ENCODE measurements at places on chromosomes 2 and 18.

- no peak for DNase-seq
Observed at GRCh38 chr2:163665051-163665450, 70.8 kb downstream of the FIGN start.

DNA sequence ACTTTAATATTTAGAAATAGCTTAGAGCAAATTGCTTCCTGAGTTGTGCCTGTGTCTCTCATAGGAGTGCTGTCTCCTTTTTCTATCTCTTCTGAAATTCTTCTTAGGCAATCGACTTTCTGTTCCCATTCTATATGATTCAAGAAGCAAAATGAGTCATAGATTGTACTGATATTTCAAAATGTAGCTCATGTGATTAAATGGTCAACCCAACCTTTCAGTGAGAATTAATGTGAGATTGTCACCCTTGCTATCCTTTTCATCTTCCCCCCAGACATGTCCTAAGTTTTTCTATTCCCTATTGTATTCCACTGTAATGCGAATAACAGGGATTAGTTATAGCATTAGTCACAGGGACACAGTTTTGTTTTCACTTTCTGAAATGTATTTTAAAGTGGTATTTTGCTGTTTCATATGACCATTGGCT lies 413.6 kb downstream of the THSD7B start:
- DNase-seq, result no peak

DNA sequence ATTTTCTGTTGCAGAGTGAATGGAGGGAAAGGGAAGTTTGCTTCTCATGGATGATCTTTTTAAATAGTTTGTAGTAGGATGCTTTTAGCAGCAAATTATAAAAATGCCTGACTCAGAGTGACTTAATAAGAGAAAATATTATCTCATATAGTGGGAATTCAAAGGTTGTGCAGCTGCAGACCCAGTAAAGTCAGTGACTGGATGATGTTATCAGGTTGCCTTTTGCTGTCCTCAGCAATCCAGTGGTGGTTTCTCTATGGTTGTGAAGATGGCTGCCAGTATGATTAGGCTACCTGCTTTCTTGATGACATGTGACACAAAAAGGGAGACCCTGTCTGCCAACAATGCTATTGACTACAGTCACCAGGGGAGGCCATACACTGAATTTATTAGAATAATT lies 184.8 kb downstream of the DIS3L2 start:
- DNase-seq, result no peak

DNA sequence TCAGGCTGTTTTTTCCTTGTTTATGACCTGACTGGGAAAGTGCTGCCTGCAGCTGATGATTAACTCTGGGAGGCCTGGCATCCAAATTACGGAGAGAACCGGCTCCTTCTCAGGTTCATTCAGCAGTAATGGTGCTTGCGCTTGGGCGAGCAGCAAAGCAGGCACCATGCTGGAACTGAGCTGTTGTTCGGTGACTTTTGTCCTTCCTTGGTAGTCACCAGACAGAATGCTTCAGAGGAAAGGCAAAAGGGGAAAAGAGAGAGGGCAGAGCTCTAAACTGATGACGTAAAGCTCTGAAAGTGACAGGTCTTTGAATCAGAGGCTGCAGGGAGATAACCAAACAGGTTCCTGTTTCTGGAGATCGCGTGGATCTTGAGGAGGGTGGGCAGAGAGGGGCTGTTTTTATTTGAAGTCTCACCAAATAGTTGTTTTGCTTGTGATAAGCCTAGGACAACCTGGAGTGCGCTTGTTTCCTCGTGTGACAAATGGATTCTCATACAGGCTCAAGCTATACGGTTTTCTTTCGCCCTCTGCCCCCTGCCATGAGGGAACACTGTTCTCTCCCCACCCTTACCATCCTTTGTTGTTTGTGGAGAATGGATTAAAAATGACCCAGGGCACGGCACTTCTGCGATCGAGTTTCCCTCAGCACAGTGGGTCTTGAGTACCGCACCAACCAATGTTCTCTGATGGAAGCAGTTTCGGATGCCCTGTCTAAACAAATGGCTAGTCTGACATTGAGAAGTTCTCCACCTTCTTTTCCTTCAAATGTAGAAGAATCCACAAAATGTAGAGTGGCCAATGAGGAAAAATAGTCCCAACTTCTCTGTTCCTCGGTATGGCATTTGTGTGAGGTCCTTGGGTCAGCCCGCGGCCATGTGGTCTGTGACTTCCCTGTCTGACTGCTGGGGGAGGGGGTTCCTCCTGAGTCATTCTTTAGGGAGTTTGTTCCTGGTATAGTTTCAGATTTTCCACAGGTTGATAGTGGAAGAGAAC lies 1.3 kb downstream of the RASGRP3 start:
- peak; percentile 14 for DNase-seq

GRCh38 chr2:3113122-3113521 lies 264.5 kb downstream of the EIPR1 start:
- no peak for DNase-seq

GRCh38 chr2:173881461-173881860 lies 83.7 kb downstream of the SP3 start:
- DNase-seq, result no peak

DNA sequence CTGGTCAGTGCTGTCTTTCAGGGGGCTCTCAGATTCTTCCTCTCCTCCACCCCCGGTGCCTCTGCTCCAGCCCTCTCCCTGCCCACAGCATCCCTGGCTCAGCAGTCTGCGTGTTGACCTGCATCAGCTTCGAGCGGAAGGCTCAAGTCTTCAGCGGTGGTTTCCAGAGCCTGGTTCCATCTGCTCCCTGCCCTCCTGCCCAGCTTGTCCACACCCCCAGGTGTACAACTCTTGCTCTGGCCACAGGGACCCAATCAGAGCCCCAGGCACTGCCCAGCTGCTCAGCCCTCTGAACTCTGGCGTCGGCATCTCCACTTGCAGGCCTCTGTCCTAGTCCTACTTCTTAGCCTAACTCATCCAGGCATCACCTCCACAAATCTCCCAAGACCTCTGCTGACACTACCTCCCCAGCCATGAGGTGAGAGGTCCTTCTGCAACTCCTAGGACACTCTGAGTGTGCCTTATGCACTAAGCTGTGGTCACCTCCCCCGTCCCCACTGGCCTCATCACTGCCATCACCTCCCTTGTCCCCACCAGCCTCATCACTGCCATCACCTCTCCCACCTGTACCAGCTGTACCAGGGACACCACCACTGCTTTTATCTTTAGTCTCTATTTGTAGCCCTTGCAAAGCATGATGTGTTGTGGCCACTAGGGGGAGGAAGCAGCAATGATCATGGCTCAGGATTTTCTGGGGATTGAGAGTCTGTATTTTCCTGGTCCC lies 60.9 kb downstream of the EDAR start:
- peak; percentile 5 for DNase-seq

GRCh38 chr2:181253438-181253837 lies 203.7 kb upstream of the ITGA4 start:
- no peak for DNase-seq

GRCh38 chr2:214029190-214029589 lies 381.7 kb upstream of the VWC2L start:
- no peak for DNase-seq

- no peak for DNase-seq
Observed at GRCh38 chr2:187871506-187871905, 317.3 kb upstream of the TFPI start.

DNA sequence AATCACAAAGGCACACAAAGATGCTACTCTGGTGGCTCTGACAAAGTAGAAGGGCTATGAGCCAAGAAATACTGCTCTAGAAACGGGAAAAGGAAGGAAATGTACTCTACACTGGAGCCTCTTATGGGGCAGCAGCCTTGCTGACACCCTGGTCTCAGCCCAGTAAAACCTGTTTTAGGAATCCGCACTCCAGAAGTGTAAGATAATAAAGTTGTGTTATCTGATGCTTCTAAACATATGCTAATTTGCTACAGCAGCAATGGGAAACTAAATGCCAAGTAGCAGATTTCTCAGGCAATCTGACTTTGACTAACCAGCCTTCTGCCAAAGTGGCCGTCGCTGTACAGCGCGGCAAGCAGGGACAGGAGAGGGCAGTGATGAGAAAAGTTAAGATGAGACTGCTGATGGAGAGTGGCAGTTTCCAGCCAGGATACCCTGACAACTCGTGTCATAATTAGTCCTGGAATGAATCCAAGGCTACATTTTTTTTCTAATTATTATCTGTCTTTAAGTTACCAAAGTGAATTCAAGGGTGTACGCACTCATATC lies 99.0 kb downstream of the NETO1 start:
- DNase-seq, result no peak

- no peak for DNase-seq
Observed at GRCh38 chr2:110980339-110981062, 140.2 kb upstream of the BCL2L11 start.

DNA sequence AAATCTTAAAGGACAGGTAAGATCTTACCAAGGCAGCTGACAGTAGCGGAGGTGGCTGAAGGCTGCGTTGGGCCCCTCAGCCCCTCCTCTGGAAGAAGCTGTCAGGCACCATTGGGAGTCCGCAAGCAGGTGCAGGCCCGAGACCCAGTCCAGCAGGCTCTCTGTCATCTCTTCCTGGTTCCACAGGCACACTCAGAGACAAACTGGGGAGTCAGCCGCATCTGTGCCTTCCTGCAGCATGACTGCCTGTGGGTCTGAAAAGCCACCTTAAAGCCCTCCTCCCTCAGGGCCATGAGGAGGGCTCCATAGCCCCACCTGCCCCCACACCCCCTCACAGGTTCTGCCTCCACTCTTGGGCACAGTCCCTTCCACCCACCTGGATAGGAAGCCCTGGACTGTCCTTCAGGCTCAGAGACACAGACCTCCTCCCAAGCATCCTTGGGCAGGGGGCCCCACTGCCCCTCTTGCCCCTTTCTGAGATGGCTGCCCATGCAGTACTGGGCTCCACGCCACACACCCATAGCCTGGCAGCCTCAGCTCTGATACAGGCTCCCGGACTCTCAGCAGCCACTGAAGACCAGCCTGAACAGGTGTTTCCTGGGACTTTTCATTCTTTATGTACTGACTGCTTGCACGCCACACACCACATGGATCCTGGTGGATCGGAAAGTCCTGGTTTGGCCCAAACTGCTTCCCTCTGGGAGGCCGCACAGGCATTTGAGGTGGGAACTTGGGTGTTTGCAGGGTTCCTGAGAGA lies 239.8 kb downstream of the SEPTIN10 start:
- DNase-seq, result no peak

DNA sequence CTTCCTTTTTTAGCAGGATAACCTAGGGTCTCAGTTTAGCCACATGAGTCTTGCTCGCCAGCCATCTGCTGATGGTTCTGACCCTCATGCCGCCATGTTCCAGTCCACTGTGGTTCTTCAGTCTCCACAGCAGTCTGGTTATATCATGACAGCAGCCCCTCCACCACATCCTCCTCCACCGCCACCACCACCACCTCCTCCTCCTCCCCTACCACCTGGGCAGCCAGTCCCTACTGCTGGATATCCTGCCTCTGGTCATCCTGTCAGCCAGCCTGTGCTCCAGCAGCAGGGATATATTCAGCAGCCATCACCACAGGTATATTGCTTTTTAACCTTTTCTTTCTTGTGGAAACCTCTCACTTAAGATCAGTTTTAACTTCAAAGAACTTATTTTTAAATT lies 89.9 kb upstream of the UBXN4 start:
- no peak for DNase-seq

DNA sequence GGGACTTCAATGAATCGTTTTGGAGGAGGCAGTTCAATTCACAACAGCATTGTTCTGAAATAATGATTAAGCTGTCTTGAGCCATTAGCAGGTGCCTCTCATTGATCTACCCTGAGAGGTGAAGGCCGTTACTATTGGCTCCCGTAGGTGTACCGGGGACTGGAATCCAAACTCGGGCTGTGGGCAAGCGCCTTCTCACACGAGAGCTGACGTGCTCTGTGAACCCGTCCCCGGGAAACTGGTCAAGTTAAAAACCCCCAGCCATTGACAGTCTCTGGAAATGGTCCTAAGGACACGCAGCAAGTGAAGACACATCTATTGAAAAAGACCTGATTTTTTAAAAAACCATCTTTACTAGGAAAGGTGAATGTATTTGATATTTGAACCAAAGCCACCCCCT lies 8.1 kb upstream of the NFATC1 start:
- DNase-seq, result no peak

GRCh38 chr2:32743480-32744236 lies 115.8 kb downstream of the TTC27 start:
- DNase-seq, result no peak

DNA sequence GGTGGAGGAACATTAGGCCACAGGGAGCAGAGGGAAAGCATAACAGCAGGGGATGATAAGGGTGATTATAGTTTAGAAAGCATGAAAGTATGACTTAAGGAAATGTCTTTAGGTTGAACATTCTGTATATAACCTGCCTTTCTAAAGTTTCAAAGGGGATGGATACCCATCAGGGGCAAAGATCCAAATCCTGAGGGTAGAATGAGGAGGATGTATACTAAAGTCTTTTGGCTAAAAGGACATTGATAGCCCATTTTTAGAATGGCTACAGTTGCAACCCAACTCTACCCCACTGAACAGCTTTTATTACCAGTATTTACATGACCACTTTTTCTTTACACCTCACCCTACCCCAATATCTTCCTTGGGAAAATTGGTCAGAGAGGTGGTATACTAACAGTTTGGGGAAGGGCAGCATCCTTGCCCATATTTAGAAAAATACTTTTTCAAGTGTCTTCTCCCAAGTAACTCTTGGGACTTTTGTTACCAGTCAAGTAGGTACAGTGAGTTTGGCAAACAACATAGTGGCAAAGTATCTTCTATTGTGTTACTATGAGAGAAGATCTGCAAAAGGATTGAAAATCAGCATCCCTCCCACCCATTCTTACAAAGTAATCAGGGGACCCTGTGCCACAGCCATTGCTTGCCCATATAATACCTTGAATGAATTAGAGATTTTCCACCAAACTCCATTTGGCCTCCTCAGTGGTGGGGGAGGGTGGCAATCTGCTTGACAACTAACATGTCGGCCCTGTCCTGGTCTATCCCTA lies 8.3 kb downstream of the MAT2A start:
- no peak for DNase-seq

- no peak for DNase-seq
Observed at GRCh38 chr18:34709750-34710441, at the start of gene DTNA. TSS of gene DTNA (plus strand) at chr18:34710298. CDS start at chr18:34755977, 45,679 bp downstream.

DNA sequence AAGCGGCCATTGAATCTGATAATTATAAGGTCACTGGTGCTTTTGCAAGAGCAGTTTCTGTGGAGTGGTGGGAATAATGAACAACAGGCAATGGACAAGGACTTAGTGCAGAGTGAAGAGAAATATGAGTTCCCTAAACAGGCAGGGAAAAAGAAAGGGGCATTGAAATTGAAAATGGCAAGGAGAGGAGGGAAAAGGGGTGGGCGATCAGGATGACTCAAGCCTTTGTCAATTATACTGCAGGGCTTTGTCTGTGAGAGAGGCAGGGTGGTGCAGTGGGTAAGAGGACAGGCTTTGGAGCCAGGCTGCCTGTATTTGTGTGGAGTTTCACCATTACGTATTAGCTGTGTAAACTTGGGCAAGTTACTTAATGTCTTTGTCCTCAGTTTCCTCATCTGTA lies 29.5 kb upstream of the PAIP2B start:
- DNase-seq, result no peak

- no peak for DNase-seq
Observed at GRCh38 chr2:9112079-9112721, 94.4 kb upstream of the ASAP2 start.

- DNase-seq, result no peak
Observed at GRCh38 chr18:59423259-59423658, 64.2 kb upstream of the LMAN1 start.
